ENCODE measurements at places on chromosomes 7 and 10.

DNA sequence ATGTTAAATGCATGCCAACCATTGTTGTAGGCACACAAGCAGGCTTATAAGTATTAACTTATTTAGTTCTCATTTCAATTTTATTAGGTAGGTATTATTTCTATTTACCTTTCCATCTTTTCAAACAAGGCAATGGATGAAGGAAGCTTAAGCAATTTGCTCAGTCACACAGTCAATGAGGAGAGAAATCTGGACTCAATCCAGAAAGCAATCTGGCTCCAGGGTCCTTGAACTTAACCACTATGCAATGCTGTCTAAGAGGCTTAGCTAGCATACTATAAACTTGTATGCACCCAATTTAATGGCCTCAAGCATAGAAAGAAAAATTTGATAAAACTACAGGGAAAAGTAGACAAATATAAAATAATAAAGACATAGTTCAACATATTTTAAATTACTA lies 88.6 kb downstream of the VWDE start:
- DNase-seq: no peak

DNA sequence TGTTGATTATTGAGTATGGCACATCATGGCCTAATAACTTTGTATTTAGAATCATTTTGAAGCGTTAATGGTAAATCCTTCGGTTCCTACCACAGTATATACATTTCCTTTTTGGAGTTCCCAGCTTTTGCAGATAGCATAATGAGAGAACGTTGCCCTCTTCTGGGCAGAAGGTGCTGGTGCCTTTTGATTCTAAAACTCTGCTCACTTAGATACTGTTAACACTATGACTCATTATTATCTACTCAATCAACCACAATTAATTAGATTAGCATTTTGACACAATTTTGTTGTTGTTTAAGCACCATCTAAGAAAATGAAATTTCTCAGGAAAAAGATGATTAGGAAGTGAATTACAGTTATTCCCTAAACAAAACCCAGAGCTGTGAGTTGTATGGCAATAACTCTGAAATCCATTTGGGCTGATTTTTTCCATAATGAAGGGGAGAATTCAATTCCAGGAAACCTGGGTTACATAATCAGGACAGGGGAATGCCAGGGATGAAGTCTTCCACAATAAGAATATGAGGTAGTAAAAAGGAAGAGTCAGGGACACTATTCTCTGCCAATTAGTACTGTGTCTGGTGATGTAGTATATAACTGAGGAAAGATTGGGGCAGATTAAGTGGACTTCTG lies 11.5 kb upstream of the DLD start:
- DNase-seq: peak; percentile 29

- DNase-seq: no peak
Measured at GRCh38 chr10:34181553-34182300, 633.4 kb downstream of the PARD3 start.

DNA sequence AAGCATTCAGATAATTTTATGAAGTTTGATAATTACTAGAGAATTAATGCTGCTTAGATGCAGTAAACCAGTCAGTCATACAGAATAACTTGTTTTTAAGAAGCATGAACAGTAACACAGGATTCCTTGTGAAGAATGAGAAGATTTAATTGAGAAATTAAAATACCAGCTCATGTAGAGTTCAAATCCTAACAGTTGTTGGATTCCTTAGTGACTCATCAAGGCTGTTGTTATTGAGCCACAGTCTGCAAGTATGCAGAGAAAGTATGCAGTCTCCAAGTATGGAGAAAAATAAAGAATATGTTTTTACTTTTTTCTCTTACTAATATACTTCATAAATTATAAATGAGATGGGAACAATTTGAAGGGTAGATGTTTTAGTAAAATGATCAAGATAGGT lies 30.2 kb upstream of the CYP26C1 start:
- DNase-seq: peak; percentile 50

DNA sequence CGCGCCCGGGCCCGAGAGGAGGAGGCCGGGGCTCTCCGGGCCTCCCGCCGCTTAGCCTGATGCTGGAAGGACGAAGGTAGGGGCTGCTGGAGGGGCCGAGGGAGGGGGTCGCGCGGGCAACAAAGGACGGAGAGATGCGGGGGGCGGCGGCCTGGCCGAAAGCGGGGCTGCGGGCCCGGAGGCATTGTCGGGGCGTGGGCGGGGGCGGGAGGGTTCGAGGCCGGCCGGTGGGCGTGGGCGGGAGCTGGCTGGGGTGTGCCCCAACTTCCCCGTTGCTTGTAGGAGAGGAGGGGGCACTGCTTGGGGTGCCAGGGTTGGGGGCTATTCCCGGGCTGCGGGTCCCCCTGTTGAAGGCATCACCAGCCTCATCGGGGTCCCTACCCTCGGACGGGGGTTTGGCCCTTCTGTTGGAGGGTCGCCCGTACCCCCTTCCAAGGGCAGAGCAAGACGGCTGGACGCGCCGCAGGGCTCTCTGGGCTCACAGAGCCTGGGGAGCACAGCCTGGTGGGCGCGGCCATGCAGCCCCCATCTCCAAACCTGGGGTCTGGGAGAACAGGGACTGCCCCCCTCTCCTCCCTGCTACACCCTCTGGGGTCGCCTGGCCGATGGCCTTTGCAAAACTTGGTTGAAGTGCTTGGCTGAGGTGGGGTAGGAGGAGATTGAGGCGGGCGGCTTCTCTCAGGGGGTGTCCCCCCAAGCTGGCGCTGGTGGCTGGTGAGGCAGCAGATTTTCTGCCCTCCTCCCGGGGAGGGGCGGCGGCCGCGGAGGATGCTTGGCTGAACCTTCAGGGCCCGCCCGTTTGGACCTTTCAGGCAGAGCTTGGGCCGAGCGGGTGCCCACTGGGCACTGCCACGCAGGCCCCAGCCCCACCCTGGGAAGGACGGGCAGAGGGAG lies 699 bp downstream of the CLIP2 start:
- DNase-seq: peak; percentile 71

- DNase-seq: no peak
Measured at GRCh38 chr7:78535655-78536054, 737.1 kb downstream of the PHTF2 start.

DNA sequence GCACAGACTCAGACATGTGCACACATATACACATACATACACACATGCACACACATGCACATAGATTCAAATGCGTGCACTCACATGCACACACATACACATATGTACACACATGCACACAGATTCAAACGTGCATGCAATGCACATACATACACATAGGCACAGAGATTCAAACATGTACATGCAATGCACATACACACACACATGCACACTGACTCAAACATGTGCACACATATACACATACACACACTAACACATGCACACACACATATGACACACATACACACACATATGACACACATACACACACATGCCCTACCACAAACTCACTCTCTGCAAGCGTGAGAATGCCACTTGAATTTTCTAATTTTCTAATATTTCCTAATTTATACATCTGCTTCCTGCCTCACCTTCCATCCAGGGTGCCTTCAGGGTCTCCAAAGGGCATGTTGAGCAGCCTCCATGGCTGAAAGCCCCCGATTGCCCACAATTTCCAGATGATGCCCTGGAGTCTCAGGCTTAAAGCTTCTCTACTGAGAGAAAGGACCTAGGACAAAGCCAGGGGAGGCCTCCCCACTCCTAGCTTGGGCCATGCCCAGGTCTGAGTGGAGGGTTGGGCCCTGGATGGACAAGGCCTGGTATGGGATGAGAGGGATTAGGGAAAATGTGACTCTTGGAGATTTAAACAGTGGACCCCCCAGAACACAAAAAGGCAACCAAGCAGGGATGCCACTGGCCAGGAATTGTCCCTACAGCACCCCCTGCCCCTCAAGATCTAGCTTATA lies 487.1 kb downstream of the TCERG1L start:
- DNase-seq: no peak

- no peak for DNase-seq
Measured at GRCh38 chr7:32868116-32868515, 23.4 kb downstream of the KBTBD2 start.

DNA sequence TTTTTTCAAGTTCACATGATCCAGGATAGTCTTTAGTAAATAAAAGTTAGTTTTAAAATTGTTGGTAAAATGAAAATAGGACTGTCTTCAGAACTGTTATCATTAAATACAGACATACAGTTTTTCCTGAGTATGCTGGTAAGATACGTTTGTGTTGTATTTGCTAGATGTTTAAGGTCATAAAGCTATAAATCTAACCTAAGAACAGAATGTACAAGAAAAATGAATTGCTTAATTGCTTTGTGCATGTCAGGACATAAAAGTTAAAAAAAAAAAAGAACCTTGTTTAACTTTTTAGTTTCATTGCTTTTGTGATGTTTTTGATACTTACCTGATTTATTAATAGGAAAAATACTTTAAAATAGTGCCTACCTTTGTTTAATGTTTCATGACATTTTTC lies 29.2 kb upstream of the CLDN4 start:
- DNase-seq: no peak

GRCh38 chr10:95400787-95401186 lies 110.0 kb upstream of the PDLIM1 start:
- no peak for DNase-seq

DNA sequence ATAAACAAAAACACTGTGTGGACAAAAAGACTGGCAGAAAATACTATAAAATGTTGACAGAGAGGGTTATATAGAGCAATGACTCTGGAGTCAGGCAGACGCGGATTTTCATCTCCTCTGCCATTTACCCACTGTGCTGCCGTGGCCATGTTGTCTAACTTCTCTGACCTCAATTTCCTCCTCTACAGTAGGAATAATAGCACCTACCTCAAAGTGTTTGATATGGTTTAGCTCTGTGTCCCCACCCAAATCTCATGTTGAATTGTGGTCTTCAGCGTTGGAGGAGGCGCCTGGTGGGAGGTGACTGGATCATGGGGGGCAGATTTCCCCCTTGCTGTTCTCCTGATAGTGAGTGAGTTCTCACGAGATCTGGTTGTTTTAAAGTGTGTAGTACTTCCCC lies 78.2 kb upstream of the CALN1 start:
- DNase-seq: no peak

GRCh38 chr7:151451626-151452571 lies 12.0 kb upstream of the CRYGN start:
- no peak for DNase-seq

DNA sequence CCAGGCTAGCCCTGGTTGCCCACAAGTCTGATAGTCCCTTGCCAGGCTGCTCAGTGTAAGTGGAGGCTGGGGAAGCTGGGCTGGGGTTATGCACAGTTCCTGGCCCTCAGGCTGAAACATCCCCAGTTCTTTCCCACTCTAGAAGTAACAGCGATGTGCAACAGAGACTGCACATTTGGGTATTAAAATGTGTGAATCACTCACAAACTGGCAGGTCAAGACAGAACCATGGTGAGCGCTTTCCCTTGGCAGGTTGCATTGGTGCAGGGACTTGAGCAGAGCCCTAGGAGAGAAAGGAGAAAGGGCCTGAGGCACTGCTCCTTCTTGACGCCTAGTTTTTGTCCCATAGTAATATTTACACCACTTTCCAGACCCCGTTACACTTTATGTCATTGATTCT lies 56.1 kb upstream of the SLC35B4 start:
- DNase-seq: no peak

DNA sequence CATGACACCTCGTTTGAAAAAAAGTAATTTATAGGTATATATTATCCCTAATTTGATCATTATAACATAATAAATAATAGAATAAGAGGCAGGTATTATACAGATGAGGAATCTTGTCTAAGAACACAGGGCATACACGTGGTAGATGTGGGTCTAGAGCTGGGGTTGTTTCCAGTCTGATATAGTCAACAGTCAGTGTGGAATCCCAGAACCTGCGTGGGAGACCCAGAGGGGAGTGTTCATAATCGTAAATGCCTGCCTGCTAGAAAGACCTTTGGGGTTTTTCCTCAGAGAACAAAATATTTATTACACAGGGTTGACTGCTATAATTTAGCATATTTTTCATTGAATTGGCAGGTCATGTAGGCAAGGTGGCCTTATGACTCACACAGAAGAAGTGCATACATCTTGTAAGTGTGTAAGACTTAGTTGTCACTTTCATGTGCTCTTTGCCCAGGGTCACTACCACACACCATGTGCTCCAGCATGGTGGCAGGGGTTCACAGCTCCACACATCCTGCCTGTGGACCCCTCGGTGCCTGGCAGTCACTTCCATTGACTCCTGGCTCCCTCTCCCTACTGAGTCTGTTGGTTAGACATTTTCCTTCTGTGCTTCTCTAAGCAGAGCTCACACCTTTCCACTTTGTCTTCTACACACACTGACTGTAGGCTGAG lies 94.9 kb upstream of the IKZF1 start:
- DNase-seq: no peak

DNA sequence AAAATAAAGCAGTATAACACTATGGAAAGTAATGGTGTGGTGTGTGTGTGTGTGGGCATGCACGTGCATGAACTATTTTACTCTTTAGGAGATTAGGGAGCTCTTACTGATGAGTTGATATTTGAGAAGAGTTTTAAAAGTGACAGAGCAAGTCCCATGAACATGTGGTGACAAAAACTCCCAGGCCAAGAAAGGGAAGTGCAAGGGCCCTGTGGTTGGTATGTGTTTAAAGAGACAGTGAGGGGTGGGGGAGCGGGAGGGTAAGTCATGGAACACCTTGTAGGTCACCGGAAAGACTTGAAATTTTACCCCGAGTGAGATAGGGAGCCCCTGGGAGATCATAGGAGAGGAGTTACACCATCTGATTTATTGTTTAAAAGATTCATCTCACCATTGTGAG lies 63.3 kb downstream of the AKR1B1 start:
- DNase-seq: no peak

- no peak for DNase-seq
Measured at GRCh38 chr10:76111986-76112825, 680.8 kb downstream of the LRMDA start.

DNA sequence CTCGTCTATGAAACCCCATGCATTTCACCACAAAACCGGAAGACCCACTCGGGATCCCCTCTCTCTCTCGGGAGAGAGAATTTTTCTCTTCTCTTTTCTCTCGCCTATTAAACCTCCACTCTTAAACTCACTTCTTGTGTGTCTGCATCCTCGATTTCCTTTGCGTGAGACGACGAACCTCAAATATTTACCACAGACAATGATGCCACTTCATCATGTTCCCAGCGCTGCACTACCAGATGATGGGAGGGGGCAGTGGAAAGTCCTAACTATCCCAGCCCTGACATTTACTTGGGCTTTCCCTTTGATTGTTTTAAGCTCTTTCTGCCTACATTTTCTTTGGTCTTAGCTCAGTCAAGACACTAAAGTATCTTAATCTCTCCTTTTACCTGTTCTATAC lies 906.7 kb downstream of the GRID1 start:
- DNase-seq: no peak

DNA sequence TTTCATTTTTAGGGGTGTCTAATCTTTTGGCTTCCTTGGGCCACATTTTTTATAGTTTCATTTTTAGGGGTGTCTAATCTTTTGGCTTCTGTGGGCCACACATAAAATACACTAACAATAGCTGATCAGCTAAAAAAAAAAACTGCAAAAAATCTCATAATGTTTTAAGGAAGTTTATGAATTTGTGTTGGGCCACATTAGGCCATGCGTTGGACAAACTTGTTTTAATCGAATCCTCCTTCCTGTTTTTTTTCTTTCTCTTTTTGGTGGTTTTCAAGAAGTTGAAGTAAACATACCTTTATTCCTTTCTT lies 37.4 kb downstream of the ZNRF2 start:
- no peak for DNase-seq

DNA sequence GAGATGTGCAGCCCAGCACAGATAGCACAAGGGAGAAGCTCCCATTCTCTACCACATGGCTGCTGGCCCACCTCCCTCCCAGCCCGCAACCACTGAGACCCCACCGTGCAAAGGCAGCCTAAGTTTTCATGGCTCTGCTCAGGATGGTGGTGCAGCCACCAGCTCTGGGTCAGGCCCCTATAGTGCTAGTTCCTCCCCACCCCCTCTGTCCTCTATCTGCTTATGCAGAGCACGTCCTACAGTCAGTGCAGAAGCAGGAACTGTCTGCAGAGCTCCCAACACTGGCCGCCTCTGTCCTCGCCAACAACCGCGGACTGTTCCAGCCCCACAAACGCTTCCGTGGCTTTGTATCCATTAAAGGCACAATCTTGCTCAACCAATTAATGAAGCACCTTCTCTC lies 278.9 kb downstream of the GRID1 start:
- no peak for DNase-seq

Measured in H54 (cell line).